ENCODE measurements at places on chromosomes 6 and 20. TPM values are rescaled to one million over a fixed set of nuclear protein-coding genes. Genes with fewer than 3 reads are reported as not detected.
A peak's percentile ranks its signal among the peaks of the same experiment; 100 is the strongest.

The FAM209B gene
- total RNA-seq: not detected

DNA sequence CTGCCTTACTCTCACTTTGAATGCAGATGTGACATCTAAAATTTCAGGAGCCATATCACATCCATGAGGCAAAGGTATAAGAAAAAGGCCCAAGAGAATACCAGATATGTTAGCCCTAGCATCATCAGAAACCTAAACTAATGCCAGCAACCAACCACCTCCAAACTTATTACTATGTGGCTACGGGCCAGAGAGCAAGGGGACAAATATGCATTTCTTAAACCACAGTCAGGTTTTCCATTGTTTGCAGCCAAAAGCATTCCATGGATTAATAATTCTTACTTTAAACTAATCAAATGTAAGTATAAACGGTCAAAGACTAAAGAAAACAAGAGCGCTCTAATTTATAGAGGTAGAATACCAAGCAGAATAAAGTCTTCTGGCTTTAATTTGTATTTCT lies 84.7 kb downstream of the TASP1 start:
- DNase-seq: no peak

DNA sequence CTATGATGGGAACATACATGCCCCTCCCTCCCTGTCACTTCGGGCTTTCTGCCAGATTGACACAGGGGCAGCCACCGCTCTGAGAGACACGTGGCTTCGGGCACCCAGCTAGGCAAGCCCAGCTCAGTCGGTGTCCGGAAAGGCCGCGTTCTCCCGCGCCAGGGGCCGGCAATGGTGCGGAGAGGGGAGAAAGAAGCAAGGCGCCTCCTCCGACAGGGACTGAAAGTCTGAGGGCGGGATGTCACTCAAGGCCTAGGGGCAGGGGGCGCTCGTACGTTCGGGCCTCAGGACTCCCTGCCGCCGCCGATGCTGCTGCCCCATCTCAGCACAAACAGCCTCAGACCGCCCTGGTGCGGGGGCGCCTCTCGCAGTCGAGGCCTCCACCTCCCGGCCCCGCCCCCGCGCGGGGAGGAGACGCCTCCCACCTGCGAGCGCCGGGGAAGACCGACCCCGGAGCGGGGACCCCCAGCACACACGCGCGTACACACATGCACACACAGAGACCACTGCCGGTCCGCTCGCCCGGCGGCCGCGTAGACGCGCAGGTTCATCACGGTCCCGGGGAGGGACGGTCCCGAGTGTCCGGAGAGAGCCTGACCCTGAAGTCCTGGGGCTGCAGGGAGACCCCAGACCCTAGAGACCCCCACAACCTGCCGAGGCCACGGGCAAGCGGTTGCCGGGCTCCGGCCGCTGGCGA lies 1.9 kb downstream of the GRM4 start:
- no peak for DNase-seq

DNA sequence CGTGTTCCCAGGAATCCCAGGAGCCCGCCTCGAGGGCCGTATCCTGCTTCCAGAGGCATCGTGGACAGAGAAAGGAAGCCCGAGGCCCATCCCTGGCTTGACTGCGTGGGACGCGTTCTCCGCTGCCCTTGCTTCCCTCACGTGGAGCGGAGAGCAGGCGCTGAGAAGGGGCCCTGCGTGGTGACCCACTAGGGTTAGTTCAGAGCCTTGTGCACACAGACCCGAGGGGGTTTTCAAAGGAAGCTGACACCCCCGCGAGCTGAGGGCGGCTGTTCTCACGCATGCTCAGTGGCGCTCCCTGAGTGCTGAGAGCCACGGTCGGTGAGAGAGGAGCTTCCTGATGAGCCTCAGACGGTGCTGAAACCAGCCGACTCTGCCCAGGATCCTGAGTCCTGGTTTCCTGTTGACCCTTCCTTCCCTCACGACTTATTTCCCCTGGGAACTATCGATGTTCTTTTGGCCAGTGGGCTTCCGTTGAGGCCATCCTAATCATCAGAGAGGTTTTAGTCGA lies 28.9 kb upstream of the CCR6 start:
- DNase-seq: no peak

GRCh38 chr20:1125277-1125676 lies 6.9 kb downstream of the PSMF1 start:
- no peak for DNase-seq

The NKX2-4 gene
- not detected for total RNA-seq

The BNIP5 gene
- not detected for total RNA-seq

The KIF25 gene
- not detected for total RNA-seq

DNA sequence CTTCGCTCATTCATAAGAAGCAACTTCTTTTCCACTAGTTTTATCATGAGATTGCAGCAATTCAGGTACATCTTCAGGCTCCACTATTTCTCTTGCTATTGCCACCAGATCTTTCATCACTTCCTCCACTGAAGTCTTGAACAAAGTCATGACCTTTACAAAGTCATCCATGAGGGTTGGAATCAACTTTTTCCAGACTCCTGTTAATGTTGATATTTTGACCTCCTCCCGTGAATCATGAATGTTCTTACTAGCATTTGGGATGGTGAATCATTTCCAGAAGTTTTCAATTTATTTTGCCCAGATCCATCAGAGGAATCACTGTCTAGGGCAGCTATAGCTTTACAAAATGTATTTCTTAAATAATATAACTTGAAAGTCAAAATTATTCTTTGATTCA lies 1.5 kb downstream of the CENPQ start:
- no peak for DNase-seq

The RSPO3 gene
- total RNA-seq: not detected

The GFOD1 gene
- total RNA-seq: 13.4 TPM

The CTCFL gene
- not detected for total RNA-seq

The UTRN gene
- total RNA-seq: 44.9 TPM

The TRIM10 gene
- total RNA-seq: not detected

GRCh38 chr20:20831794-20832193 lies 119.3 kb upstream of the RALGAPA2 start:
- no peak for DNase-seq

The PBOV1 gene
- total RNA-seq: not detected

The DAAM2 gene
- total RNA-seq: 0.17 TPM

- no peak for DNase-seq
These were observed 28.4 kb downstream of the MAP3K5 start for GRCh38 chr6:136763716-136764516.

- DNase-seq: no peak
These were observed 138.4 kb downstream of the HTR1B start for GRCh38 chr6:77324866-77325265.

DNA sequence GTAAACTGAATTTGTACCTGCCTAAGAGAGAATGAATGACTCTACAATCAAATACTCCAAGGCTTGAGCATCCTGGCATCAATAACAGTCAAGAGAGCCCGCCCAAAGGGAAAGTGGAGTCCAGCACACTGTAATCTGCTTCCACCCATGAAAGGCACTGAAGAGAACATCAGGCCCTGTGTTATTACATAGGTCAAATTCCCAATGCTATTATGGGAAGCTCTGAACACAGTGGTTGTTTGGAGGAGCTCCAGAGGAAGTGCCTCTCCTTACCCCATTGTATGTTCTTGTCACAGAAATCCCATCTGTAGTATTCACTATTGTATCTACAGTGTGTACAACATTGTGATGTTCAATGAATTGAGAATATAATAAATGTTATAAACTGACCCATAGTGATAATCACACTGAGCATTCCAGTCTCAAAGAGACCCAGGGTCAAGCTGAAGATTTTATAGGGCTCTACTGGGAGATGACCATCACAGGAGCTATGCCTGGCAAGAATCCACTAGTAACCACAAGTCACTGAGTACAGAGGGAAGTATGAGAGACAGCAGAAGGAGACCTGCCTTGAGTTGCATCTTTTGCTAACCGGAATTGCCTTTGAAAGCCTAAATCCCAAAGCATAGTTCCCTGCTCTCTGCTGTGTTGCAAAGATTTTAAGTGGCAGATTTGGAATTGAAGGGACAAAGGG lies 446.7 kb downstream of the GJA1 start:
- peak; percentile 46 for DNase-seq

The UBD gene
- not detected for total RNA-seq

The C20orf204 gene
- 0.91 TPM for total RNA-seq

GRCh38 chr6:149211046-149211571 lies 106.4 kb upstream of the TAB2 start:
- peak; percentile 41 for DNase-seq

GRCh38 chr6:167811040-167811439 lies 15.7 kb upstream of the AFDN start:
- no peak for DNase-seq

DNA sequence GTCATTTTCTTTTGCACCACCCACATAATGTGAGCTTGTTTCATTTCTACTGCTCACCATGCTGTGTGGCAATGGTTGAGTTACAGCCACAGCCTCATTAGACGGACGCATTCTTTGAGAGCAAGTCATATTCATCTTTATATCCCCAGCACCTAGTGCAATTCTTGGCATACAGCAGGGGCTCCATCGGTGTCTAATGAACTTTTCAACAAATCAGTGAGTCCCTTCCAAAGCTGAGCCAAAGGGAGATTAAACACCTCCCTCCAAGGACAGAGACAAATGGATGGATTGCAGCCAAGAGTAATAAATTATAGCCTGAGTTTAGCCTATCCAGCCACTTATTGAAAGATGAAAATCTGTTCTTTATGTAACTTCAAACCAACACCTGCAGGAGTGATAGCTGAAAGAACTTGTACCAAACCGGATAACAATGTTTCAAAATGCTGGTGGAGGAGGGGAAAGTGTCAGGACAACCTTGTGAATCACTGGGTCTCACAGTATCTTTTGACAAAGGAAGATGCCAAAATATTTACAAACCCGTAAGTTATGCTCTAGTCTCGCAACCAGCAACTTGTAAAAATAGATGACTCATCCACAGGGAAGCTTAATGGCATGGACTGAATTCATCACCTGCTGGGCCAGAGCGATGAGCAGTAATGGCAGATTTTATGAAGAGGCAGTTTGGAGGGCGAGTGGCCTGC lies 139.0 kb downstream of the PXDC1 start:
- peak; percentile 95 for DNase-seq

GRCh38 chr20:44582311-44583025 lies at the start of gene PKIG:
PKIG (plus strand) TSS chr20:44582579; CDS start chr20:44614557, 31,978 bp downstream.
- peak; percentile 45 for DNase-seq

DNA sequence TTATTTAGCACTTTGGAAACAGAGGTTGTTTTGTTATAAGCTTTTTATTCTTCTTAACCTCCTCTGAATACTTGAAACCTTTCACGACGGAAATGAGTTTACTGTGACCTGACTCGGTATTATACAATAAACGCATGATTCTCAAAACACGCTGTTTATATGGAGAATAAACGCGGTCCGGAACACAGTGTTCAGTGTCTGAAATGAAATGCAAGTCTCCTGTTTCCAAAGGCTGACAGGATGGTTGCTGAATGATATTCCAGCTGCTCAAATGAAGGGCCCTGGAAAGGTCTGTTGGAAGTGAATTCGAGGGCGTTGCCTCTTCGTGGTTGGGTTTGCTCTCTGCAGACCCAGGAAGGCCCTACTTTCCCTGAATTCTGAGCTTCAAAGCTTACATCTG lies 83.4 kb downstream of the RSPH3 start:
- DNase-seq: no peak

The CDH4 gene
- total RNA-seq: 11.7 TPM

DNA sequence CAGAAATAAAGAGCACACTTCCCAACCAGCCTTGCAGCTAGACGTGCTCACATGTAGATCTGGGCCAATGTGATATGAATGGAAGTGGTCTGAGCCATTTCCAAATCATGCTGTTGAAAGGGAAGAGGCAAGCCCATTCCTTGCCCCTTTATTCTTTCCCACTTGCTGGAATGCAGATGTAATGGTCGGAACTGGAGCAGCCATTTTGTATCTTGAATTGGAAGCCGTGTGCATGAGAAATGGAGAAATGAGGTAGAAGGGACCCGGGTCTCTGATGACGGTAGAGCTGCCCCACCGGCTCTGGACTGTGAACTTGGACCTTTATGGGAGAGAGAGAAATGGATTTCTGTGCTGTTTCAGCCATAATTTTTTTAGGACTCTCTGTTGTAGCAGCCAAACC lies 54.8 kb upstream of the STX16 start:
- DNase-seq: no peak

DNA sequence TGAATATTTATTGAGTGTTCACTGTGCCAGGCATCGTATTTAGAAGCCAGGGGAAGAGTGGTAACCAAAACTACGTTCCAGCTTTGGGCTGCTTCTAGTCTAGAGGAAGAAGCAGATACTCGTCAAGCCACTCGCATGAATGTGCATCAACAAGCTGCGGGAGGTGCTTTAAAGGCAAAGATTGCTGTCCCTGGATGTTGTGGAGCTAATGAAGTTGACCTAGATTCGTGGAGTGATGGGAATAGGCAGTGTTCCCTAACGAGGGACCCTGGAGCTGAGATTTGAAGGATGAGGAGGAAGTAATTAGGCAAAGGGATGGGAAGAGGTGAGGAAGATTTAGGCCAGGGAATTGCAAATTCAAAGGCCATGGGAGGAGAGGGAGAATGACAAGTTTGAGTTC lies 118.9 kb downstream of the TMEM170B start:
- DNase-seq: no peak

DNA sequence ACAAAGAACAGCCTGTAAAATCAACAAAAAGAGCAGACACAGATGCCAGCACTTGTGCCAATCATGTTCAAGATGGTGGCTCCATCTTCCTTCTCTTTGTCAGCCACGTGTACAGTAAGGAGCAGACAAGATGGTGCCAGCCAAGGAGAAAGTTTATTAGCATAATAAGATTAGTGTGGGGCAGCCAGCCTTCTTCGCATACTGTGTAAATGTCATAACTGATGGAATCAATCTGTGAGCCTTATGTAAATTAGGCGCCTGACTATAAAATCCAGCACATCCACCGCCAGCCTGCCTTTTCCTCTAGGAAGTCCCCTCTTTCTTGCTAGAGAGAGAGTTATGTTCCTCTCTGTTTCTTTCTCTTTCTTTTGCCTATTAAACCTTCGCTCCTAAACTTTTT lies 99.7 kb upstream of the RALGAPA2 start:
- DNase-seq: no peak

The MDFI gene
- total RNA-seq: 137 TPM

- no peak for DNase-seq
These were observed 89.0 kb downstream of the NRSN1 start for GRCh38 chr6:24214984-24215383.

- no peak for DNase-seq
These were observed 6.8 kb downstream of the TBPL1 start for GRCh38 chr6:133959667-133960368.

The BPIFB2 gene
- total RNA-seq: not detected

GRCh38 chr6:47718571-47718970 lies 20.2 kb downstream of the ADGRF4 start:
- peak; percentile 75 for DNase-seq

DNA sequence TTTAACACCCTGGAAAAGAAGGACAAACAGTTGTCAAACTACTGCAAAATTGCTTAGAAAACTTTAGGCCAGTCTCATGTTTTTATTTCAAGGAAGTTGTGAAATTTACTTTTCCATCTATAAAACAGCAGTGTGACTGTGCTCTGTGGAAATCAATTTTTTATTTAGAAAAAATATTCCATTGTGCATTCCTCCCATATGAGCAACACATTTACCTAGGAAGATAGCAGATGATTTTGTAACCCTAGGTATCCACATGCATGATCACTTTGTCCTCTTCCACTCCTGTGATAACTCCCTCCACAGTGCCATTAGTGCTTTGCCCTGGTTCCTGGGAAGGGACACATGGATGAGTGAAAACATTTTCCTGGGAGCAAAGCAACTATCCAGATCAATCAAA lies 70.0 kb upstream of the SHLD1 start:
- peak; percentile 40 for DNase-seq

GRCh38 chr6:125182237-125183008 lies 28.9 kb downstream of the TPD52L1 start:
- no peak for DNase-seq
